ENCODE measurements at places on chromosomes 3 and 15.

DNA sequence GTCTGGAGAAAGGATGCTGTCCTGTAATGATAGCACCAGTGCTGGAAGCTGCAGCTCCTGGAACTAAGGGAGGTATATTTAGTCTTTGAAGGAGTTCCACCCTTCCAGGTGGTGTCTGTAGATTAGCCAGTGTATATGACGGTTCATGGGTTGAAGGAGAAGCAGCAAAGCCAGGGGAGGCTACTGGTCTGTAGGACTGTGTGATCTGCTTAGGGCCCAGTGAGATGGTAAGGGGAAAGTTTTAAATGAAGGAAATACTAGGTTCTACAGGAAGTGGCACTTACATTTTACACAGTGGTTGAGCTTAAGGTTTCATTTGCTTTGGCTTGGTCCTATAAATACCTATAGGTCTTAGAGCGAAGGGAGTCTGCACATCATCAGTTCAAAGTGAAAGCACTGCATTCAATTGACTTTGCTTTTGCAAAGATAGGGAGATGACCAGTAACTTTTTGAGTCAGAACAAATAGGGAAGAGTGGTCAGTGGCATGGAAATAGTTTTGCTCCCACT lies 5.6 kb downstream of the SLC25A38 start:
- no peak for DNase-seq

GRCh38 chr3:13020159-13020750 lies 53.0 kb downstream of the IQSEC1 start:
- DNase-seq, result no peak

GRCh38 chr3:157588386-157589060 lies 85.3 kb upstream of the VEPH1 start:
- no peak for DNase-seq

DNA sequence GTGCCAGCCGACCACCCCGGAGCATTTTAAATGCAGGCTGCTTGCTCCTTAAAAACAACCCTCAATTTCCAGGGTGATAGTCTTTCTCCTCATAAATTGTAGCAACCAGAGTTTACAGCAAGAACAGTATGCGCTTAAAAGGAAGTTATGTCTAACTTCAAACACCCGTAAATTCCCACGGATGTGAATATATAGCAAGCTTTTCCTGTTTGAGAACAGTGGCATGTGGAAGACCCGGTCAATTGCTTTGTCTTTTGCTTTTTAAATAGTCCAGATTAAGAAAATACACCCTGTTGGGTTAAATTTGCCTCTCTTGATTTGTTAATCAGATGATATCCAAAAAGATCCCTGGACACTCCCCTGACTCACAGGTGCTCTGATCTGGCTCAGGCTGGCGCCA lies 20.8 kb downstream of the MRPS25 start:
- DNase-seq, result no peak

DNA sequence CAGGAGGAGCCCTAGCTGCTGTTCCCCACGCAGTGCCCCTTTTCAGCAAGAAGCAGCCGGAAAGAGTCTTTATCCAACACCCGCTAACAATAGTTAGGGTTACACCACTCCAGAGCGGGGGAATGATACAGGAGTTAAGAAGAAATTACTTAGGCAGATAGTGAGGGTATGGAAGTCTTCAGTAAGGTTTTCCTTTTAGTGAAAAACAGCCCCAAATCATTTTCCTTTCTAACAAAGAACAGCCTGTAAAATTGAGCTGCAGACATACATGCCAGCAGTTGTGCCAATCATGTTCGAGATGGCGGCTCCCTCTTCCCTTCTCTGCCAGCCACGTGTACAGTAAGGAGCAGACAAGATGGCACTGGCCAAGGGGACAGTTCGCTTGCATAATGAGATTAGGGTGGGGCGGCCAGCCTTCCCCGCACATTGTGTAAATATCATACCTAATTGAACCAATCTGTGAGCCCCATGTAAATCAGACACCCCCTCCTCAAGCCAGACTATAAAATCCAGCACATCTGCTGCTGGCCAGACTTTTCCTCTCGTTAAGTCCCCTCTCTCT lies 18.5 kb upstream of the SENP5 start:
- DNase-seq, result no peak

DNA sequence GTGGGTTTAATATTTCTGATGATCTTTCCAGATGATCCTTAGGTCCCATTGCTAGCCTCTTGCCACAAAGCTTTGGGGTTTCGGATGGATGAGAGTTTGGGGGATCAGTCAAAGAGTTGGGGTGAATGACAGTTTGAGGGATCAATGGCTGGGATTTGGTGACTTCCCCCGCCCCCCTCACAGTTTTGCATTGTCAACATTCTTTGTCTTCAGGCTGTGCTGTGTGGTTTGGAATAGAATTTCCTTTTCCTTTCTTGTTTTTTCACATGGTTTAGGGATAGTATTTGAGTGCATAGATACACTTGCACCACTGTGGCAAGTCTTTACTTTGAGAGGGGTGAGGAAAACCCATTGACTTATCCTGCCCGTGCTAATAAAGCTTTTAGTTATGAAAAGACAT lies 14.3 kb downstream of the MEF2A start:
- no peak for DNase-seq

- DNase-seq, result peak; percentile 34
These were observed at the start of gene CPEB1 for GRCh38 chr15:82647045-82647834. Gene CPEB1, minus strand, starts transcription at chr15:82647363. Its CDS starts 18,904 bp downstream, at chr15:82628459.

DNA sequence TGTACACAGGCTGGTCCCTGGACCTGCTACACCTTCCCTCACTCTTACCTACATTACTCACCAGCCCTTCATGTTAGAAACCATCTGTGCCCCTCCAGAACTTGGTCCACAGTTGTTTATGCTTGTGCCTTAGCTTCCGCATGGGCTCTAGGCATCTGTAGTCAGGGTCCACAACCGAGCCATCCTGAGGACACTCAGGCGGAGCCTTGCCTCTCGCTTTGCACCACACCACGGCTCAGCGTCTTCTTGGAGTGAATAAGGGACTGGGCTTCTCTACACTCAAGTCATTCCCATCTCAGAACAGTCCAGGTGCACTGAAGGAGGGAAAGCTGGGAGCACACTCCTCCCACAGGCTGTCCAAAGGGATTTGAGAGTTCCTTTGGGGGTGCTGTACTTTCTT lies 97.8 kb downstream of the HMG20A start:
- no peak for DNase-seq

DNA sequence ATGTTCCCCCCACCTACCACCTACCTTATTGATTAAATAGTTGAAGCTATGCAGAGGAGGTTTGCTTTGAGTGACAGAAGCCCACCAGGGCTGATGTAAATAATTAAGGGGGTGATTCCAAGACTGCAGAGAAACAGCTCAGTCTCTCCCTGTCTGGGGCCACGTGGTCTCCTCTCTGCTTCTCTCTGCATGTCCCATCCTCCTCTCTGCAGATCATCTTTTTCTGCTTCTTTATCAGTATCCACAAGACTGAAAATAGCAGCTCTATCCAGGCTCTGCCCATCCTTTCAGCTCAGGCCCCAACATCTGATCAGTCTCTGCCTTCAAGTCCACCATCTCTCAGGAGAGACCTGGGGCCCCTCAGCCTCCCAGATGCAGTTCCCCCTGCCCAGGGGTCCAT lies 110.8 kb downstream of the ANP32A start:
- no peak for DNase-seq

GRCh38 chr15:26722621-26723160 lies 50.2 kb downstream of the GABRB3 start:
- no peak for DNase-seq

GRCh38 chr3:12954891-12955650 lies 113.7 kb upstream of the RPL32 start:
- no peak for DNase-seq

GRCh38 chr3:40756500-40756899 lies 231.7 kb downstream of the ZNF621 start:
- DNase-seq, result no peak

- DNase-seq, result no peak
These were observed 611 bp downstream of the CTDSPL2 start for GRCh38 chr15:44427756-44428724.

DNA sequence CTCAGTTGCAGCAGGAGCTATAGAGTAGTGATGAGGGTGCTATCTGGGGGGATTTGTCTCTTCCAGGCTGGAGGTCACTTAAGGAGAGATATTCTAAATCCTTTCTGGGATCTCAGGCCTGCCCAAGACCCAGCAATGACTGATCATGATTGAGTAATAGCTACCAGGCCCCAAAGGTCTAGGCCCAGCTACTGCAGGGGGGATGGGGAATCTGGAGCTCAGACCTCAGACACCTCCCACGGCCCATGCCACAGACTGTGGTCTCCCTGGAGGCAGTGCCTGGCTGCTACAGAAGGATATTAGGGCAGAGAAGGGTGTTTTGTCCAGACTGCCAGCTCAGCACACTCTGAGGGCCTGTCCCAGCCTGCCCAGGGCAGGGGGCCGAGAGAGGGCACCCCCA lies 6.9 kb downstream of the SLC38A3 start:
- DNase-seq, result no peak

DNA sequence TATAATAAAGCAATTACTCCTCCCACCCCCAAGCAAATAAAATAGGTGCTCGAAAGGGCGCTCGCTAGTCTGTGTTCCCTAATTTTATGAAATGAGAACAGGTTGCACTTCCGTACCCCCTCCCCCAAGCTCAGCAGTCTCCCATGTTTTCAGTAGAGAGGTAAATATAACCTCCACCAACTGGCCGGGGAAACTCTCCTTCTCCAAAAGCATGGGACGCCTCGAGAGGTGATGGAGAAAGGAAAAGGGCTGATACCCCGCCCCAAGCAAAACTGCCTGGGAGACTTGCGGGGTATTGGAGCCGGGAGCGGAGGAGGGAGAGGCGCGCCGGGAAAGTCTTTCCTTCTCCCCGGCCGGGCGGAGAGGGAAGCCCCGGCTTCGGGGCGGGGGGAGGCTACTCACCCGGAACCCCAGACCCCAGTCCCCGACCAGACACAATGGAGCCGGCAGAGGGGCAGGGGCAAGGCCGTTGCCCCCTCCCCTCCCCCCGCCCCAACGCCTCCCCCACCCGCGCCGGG lies 605 bp downstream of the DCUN1D1 start:
- no peak for DNase-seq

GRCh38 chr15:42919308-42919707 lies 1.3 kb downstream of the TTBK2 start:
- DNase-seq, result no peak

DNA sequence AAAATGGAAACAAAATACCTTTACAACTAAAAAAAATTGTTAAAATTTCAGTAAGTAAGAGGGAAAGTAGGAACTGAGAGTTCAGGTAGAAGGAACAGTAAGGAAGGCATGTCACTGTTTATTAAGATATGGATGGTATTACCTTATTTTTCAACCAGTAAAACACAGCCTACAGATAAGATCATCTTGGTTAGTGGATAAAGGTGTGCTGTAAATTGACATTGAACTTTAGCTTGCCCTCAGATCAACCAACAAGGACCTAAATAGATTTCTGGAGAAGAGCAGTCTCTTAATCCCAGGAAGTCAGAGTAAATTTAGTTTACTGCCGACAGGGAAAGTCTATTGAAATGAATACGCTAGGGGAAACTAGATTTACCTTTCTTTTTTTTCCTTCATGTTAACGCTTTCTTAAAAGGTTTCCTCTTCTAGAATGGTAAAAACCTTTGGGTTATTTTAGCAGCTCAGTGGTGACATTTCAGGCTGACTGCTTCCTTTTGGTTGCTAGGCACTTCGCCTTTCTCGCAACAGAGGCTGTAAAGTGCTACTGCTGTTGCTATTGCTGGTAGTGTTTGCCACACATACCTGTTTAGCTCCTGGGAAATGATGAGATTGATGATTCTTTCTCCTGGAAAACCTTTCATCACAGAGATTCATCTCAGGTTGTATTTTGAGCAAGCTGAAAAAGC lies 12.9 kb downstream of the DZIP3 start:
- no peak for DNase-seq

GRCh38 chr3:64909757-64910467 lies 222.1 kb upstream of the ADAMTS9 start:
- DNase-seq, result no peak

GRCh38 chr3:69259125-69259524 lies 126.8 kb downstream of the FRMD4B start:
- DNase-seq, result no peak

- no peak for DNase-seq
These were observed 4.9 kb downstream of the NT5DC2 start for GRCh38 chr3:52528586-52529375.

DNA sequence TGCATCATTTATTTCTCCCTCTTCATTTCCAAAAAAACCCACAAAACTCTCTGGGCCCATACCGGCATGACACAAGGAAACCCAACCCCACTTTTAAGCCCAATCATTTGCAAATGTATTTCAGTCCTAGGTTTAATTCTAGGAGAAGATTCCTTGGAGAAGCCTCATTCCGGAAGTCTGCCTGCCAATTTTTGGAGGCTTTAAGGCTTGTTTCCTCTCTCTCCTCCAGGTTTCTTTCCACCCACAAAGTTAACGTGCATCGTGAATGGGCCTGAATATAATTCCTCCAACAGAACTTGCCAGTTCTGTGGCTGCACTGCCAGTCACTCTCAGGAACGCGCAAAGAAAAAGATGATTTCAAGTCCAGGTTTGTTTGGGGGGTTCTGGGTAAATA lies 69.9 kb upstream of the FOXP1 start:
- no peak for DNase-seq

DNA sequence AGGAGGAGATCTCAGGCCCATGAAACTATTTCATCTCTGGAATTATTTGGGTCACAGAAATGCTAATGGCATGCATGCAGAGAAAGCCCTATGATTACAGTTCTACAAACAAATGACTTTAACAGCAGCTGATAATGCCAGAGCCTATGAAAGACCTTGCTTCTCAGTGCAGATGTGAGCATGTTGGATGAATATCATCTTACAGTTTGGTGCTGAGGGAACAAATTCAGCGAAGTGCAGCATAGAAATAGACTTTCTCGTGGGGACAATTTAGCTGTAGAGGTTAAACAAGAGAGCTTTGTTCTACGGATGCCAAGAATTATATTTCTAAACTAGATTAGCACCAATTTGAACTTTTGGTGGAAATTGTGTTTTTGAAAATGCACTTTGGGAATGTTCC lies 27.7 kb downstream of the PTX3 start:
- no peak for DNase-seq

- DNase-seq, result no peak
These were observed 49.6 kb downstream of the PCSK6 start for GRCh38 chr15:101439920-101440319.

DNA sequence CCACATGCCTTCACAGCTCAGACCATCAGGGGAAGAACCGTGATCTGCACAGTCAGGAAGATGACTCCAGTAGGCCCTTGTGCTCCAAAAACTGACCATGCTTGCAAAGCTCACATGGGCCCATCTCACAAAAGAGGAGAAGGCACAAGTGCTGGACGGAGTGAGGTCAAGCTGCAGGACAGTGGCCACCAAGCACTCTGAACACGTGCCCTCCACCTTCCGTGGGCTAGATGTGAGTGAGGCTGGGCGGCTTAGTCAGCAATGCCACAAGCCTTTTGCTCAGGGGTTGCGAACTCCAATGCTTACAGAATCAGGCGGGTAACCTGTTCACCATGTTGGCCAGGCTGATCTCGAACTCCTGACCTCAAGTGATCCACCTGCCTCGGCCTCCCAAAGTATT lies 70.9 kb downstream of the SCN5A start:
- DNase-seq, result no peak

GRCh38 chr3:25587526-25587925 lies 77.2 kb downstream of the TOP2B start:
- DNase-seq, result no peak

GRCh38 chr3:40397129-40397528 lies 10.1 kb downstream of the ENTPD3 start:
- no peak for DNase-seq

Data from stimulated activated CD4-positive, alpha-beta T cell treated with anti-CD3 and anti-CD28 coated beads, Interleukin-12 subunit alpha, Interleukin-12 subunit beta, amount 100 ng/mL, for 24 hours (primary cell).